ENCODE measurements at places on chromosomes 2 and 18.
A peak's percentile ranks its signal among the peaks of the same experiment; 100 is the strongest.

DNA sequence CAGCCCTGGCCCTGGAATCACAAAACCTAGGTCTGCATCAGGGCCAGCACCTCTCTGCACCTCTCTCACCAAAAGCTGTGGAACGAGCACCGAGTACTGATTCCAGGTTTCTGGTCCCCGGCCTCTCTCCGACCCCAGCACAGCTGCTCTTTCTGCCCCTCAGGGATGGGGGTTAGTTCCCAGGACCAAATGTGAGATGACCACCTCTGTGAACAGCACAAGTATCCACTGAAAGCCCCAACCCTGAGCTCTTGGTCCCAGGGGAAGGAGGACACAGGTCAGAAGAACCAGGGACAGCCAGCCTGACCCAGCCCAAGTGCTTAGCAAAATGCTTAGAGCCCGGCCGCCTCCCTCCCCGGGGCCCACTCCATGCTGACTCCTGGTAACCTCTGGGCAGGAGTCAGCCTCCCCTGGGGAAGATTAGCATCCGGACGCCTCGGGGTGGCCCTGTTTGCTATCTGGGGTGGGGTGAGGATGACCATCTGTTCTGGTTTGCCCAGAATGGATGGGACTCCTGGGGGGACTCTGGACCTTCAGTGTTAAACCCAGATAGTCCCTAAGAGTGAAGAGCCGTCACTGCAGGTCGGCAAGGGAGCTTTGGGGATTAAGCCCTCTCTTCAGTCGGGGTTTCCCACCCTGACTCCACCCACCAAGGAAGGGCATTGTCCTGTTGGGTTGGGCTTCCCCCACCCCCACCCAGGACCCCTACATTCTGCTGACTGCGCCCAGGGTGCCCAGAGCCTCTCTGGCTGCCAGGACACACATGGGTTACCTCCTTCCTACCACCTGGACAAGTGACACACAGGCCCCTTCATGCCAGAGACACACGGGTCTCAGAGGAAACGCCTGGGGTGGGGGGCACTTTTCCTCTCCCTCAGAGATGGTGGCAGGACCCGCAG is 9.4 kb upstream of the GPR55 start:
- DNase-seq: no peak

GRCh38 chr2:215748446-215748845 is 264.9 kb downstream of the MREG start:
- no peak for DNase-seq

DNA sequence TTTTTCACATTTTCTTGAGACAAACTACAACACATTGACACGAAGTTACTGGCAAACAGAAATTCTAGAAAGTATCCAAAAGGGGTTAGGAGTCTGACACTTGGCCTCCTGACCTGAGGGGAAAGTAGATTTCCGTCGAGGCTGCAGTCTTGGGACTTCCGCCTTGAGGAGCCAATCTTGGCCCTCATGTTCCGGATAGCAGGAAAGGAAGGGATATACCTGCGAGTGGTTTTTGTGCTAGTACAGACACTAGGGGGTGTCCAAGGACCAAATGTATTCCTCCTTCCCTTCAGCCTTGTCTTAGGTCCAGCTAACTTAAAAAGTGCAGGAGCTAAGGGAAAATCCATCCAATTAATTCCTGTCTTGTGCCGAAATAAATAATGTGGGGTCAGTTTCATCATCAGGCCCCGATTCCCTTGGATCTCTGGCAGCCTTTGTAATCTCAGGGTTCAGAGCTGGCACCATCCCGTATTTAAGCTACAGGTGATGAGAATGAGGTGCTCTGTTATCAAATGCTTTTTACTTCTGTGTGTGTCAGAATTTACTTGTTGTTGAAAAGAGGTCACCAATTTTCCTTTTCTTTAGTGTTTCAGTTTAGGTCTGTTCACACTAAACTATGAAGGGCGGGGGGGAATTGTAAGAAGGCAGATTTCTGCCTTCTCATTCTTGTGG is 330.2 kb upstream of the FANCL start:
- peak; percentile 17 for DNase-seq

DNA sequence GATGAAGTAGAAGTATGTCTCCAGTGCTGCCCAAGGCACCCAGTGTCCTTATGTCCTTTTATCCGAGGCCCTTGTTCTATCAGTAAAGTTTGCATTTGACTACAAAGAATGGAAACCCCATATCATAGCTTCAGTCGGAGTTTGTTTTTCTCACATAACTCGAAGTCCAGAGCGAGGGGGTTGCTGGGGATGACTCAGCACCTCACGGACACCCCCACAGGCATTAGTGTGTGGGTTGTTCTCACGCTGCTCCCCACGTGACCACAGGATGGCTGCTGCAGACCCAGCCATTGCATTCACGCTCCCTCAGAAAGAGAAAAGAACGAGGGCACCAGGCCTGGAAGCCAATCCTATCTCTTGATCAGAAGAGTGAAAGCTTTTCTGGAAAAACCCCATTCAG is 27.8 kb downstream of the SALL3 start:
- DNase-seq: no peak

GRCh38 chr18:76479351-76480238 is 15.4 kb downstream of the ZNF516 start:
- DNase-seq: no peak

DNA sequence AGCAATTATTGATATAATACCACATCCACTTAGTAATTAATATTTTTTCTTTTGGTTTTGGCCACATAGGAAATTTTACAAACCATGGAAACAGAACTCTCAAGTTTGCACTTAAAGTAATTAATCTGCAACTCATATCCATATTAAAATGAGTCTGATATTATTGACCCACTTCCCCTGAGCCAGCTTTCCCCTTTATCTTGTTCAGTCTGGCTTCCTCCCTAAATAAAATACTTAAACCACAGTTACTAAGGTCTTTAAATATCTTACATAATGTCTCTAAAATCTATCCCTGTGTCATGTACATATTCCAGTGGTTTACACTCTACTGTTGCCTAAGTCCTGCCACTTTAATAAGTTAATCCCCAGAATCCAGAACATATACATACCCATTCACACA is 564.9 kb upstream of the FSHR start:
- no peak for DNase-seq

DNA sequence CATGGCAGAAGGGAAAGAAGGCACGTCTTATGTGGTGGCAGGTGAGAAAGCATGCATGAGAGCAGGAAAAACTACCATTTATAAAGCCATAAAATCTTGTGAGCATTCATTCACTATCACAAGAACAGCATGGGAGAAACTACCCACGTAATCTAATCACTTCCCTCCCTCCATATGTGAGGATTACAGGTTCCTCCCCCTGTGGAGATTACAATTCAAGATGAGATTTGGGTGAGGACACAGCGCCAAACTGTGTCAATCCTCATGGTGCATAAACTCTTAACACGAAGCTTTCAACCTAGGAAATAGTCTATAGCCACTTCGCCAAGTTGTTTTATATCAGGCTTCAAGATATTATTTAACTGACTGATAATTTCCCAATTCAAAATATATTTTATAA is 595.5 kb downstream of the FBXO15 start:
- DNase-seq: no peak

DNA sequence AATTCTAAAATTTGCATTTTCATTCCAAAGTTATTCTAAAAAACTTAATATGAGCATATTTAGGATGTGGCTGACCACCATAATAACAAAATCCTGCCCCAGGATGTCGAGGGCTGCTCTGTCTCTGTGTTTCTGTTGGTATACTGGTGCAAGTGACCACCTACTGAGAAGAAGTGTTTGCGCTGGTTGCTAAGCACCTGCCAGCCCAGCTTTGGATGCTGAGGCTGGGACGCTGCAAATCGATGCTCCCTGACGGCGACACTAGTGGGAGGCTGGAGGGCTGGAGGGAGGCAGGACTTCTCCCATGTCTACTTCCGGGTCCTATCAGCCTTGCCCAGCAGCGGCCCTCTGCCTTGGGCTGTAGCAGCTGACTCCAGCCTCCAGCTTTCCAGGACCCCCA is 45.0 kb downstream of the LAMA1 start:
- no peak for DNase-seq

- DNase-seq: no peak
Observed at GRCh38 chr2:146917431-146918042, 927.3 kb upstream of the ACVR2A start.

DNA sequence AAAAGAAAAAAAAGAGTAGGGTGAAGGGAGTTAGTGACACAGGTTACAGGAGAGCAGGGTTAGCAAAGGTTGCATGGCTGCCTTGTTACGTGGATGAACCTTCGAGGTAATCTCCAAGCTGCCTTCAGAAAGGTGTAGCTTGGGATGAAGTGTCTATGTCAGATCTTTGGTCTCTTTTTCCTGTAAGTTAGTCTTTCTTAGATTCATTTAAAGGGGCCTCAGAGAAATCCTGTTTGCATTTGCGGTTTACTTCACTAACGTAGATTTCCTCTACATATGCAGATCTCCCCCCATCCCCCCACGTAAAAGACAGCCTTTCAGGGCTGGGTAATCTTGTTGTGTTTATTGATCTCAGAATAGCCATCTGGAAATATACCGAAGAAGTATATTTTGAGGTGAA is 83.7 kb downstream of the MTA3 start:
- DNase-seq: no peak

DNA sequence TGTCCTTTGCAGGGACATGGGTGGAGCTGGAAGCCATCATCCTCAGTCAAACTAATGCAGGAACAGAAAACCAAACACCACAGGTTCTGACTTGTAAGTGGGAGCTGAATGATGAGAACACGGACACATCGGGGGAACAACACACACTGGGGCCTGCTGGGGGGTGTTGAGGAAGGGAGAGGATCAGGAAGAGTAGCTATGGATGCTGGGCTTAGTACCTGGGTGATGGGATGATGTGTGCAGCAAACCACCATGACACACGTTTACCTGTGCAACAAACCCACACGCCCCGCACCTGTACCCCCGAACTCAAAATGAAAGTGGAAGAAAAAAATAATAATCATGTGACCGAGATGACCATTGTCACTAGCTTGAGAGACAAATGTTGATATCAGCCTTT is 114.7 kb downstream of the NDUFA10 start:
- no peak for DNase-seq

DNA sequence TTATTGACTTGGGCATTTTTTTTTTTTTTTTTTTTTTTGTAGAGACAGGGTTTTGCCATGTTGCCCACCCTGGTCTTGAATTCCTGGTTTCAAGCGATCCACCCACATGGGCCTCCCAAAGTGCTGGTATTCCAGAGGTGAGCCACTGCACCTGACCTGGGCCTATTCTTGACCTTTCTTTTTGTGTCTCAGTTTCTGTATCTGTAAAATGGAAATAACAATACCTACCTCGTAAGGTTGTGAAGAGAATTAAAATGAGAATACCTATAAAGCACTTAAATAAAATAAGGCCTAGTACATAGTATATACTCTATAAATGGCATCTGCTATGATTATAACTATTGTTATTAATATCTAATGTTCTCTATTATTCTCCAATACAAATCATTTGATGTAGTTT is 15.7 kb downstream of the MAP4K3 start:
- no peak for DNase-seq

DNA sequence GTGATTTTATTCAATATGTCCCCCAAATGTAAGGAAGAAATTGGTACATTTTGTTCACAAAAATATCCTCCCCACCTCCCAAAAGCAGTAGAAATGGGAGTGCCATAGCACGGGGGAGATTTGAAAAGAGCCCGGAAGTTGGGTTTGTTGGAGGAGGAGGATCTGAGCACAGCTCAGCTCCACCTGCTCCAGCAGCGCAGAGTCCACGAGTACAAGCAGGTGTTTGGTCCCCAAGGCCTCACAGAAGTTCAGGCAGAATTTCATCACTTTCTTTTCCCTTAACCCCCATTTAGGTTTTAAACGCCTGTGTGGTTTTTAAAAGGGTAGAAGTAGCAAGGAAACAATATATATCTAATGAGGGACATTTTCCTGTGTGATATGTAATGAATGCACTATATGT is 56.0 kb downstream of the TRAPPC12 start:
- DNase-seq: no peak

GRCh38 chr2:26692897-26693849 is 651 bp downstream of the KCNK3 start:
- DNase-seq: no peak

- DNase-seq: no peak
Observed at GRCh38 chr2:133822517-133823225, 254.4 kb upstream of the NCKAP5 start.

- DNase-seq: no peak
Observed at GRCh38 chr2:68700560-68700959, 34.1 kb upstream of the ARHGAP25 start.

DNA sequence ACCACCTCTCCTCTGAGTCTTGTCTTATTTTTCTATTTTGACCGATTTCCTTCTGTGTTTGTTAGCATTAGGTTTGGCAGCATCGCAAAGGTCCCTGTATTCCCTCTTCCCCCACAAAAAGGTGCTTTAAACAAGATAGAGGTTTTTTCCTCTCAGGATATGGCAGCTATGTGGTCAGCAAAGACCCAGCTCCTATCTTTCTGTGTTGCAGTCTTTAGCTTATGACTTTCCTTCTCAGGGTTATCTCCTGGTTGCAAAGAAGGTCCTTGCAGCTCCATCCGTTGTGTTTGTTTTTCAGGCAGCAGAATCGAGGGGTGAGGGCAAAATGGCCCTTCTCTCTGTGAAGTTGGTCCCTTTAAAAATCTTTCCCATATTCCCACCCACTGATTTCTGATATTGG is 38.4 kb downstream of the GALNT1 start:
- no peak for DNase-seq

DNA sequence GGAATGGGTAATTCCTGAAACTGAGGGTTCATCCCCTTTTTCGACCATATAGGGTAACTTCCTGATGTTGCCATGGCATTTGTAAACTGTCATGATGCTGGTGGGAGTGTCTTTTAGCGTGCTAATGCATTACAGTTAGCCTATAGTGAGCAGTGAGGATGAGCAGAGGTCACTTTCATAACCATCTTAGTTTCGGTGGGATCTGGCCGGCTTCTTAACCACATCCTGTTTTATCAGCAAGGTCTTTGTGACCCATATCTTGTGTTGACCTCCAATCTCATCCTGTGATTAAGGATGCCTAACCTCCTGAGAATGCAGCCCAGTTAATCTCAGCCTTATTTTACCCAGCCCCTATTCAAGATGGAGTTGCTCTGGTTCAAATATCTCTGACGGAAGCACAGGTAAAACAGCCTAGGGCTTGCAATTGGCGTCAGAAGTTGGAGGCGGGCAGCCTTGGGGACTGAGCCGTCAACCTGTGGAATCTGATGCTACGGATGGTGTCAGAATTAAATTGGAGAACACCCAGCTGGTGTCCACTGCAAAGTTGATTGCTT is 19.5 kb downstream of the RALBP1 start:
- DNase-seq: no peak

DNA sequence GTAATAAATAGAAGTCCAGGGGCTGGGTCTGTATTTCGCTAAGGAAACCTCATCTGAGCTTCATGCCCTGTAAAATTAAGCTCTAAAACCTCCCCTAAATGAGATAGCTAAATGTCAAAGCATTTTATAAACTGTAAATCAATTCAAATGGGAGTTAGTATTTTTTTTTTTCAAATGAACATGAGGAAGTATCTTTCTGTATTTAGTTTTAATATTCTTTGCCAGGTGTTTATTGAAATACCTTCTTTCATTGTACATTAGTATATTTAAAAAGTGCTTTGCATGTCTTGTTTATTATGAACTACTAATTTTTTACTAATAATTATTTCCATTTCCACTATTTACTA is 47.7 kb downstream of the ATIC start:
- DNase-seq: no peak

GRCh38 chr2:207819839-207820784 is 50.4 kb upstream of the FZD5 start:
- DNase-seq: no peak

Measured in T-helper 2 cell (primary cell).